Mammary microvascular endothelial cell (primary cell): ENCODE measurements at places on chromosomes 11 and 22. TPM values are rescaled to one million over a fixed set of nuclear protein-coding genes. Genes with fewer than 3 reads are reported as not detected.

The INPP5J gene
- not detected in 2 replicates for total RNA-seq

The FXYD6 gene
- total RNA-seq, result 0.30 TPM in 1 of 2 replicates, not detected in the other

The DDIAS gene
- total RNA-seq, result 7.7 and 12.3 TPM in 2 replicates

The DDTL gene
- total RNA-seq, result 0.39 and 0.60 TPM in 2 replicates

The MAPK12 gene
- total RNA-seq, result 53.5 and 56.0 TPM in 2 replicates

The RIMBP3C gene
- total RNA-seq, result 0.05 TPM in 1 of 2 replicates, not detected in the other

The RAB39A gene
- total RNA-seq, result 0.60 TPM in 1 of 2 replicates, not detected in the other

The TRPC6 gene
- 0.15 TPM in 1 of 2 replicates, not detected in the other for total RNA-seq

The MIOX gene
- total RNA-seq, result not detected in 2 replicates

The GUCY1A2 gene
- total RNA-seq, result under 0.01 and 0.05 TPM in 2 replicates

The KIF18A gene
- 11.8 and 12.1 TPM in 2 replicates for total RNA-seq

The ALX4 gene
- not detected in 2 replicates for total RNA-seq

The TRIM3 gene
- total RNA-seq, result 14.1 and 18.9 TPM in 2 replicates

The DLG2 gene
- total RNA-seq, result 0.20 TPM in 2 replicates

The KDM4E gene
- not detected in 2 replicates for total RNA-seq

The SLC22A6 gene
- total RNA-seq, result not detected in 2 replicates

The OR8H3 gene
- total RNA-seq, result not detected in 2 replicates

The DERL3 gene
- 0.07 and 3.1 TPM in 2 replicates for total RNA-seq

The GDPD4 gene
- not detected in 2 replicates for total RNA-seq

The UBQLN3 gene
- total RNA-seq, result not detected in 2 replicates

The OR2AG1 gene
- total RNA-seq, result not detected in 2 replicates

The CBLIF gene
- total RNA-seq, result not detected in 2 replicates

The TOM1 gene
- total RNA-seq, result 27.4 and 32.4 TPM in 2 replicates

The OR51B2 gene
- not detected in 2 replicates for total RNA-seq

The SLC39A13 gene
- total RNA-seq, result 99.1 and 101 TPM in 2 replicates

The LRRC55 gene
- total RNA-seq, result under 0.01 and 0.07 TPM in 2 replicates

The FTH1 gene
- 854 and 859 TPM in 2 replicates for total RNA-seq

The DGAT2 gene
- 0.44 and 2.5 TPM in 2 replicates for total RNA-seq

The OR6T1 gene
- total RNA-seq, result not detected in 2 replicates

The CAPN5 gene
- 3.9 and 4.1 TPM in 2 replicates for total RNA-seq

The VSIG10L2 gene
- total RNA-seq, result not detected in 2 replicates

The SLC22A9 gene
- total RNA-seq, result not detected in 2 replicates

The SCO2 gene
- 3.7 and 13.6 TPM in 2 replicates for total RNA-seq

The CRYAB gene
- not detected in 2 replicates for total RNA-seq

The NRXN2 gene
- not detected in 2 replicates for total RNA-seq

The ANKK1 gene
- 0.05 TPM in 1 of 2 replicates, not detected in the other for total RNA-seq

The LGALS12 gene
- total RNA-seq, result not detected in 2 replicates

The FZD4 gene
- 140 and 151 TPM in 2 replicates for total RNA-seq

The MEI1 gene
- 0.54 and 2.2 TPM in 2 replicates for total RNA-seq

The LMO2 gene
- 23.7 and 26.2 TPM in 2 replicates for total RNA-seq

The SLC5A12 gene
- not detected in 2 replicates for total RNA-seq

The PLAAT5 gene
- total RNA-seq, result not detected in 2 replicates
